ENCODE measurements at places on chromosomes 1 and 21.

DNA sequence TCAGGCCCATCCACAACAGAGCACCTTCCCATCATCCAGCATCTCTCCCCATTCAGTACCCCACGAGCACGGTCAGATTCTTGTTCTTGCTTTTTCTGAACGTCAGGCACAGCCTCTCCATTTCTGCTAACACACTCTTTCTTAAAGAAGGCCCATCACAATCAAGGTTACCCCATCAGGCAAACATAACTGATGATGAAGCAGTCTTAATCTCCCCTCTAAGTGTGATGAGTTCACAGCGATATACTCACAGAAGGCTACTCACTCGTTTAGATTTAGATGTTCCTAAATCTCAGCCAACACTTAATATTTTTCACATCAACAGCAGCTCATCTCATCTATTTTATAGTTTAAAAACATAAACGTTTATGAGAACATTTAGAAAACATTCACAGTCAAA lies 75.6 kb downstream of the ADSS2 start:
- no peak for DNase-seq

- DNase-seq: no peak
Observed at GRCh38 chr1:230861489-230861888, 6.8 kb downstream of the C1orf198 start.

GRCh38 chr1:185861630-185862029 lies 127.4 kb downstream of the HMCN1 start:
- no peak for DNase-seq

- DNase-seq: no peak
Observed at GRCh38 chr1:89085781-89086180, 20.8 kb upstream of the GBP1 start.

GRCh38 chr1:226986496-226987178 lies 46.5 kb downstream of the COQ8A start:
- no peak for DNase-seq

DNA sequence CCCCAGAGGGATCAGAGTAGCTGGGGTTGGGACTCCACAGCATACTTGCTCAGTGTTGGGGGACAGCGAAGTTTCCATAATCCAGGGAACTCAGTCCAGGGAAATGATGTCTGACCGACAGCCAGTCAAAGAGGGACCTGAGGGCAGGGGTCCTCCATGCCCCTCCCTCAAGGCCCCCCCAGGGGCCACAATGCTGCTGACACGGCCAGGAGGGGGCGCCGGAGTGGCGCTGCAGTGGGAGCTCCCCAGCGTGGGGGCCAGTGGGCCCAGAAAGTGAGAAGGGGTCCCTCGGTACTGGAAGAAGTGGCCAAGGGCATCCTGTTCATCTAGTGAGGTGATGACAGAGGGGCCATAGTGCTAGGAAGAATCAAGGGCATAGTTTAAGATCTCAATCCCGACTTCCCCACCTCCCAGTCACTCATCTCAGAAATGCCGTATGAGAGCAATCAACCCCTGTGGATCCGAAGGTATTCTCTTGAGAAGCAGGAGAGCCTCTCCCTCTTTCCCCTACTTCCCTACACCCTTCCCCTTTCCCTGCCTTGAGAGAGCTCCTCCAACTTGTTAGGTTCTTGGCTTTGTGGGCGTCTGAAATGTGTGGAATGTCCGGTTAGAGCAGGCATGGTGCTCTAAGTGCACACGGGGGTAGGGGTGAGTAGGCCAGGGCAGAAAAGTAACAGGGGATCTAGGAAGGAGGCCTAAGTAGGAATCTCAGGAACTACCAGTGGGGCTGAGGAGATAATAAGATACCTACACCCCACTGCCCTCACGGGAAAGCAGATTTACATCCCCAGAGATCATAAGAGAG lies 4.1 kb downstream of the NUDT17 start:
- DNase-seq: peak; percentile 72

GRCh38 chr1:64894438-64895196 lies 71.7 kb downstream of the JAK1 start:
- no peak for DNase-seq

DNA sequence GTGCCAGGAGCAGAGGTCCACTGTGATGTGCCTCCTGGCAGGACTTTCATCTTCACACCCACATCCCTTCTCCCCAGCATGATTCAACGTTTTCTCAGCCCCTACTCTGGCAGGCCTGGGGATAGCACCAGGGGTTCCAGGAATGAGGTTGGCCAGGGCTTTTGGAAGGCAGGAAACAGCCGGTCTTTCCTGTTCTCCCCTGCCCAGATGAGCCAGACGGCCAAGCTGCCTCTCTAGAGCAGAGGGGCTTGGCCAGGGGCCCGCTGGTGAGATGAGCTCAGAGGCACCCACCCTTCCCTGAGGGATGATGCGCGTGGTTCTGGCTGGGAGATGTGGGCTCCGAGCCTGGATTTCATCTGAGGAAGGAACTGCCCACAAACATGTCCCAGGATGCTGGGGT lies 4.3 kb upstream of the MFAP2 start:
- peak; percentile 94 for DNase-seq

- peak; percentile 95 for DNase-seq
Observed at GRCh38 chr21:25607151-25608043, at the start of gene MRPL39. Gene MRPL39 (minus strand): TSS chr21:25607481. CDS start chr21:25607475, 6 bp downstream.

DNA sequence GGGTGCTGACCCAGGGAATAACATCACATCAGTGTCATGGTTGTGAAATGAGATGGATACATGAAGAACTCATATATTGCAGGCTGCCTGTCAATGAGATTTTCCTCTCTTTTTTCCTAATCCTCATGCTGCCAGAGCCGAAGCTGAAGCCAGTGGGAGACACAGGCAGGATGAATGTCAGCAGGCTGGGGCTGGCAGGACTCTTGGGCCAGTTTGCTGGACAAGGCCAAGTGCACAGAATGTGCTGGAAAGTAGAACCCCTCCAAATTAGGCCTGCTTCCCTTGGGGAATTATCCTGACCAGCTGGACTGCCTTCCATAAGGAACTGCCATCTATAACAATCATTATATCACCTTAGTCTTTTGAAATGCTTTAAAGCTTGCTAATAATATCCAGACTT lies 31.4 kb downstream of the SLC44A3 start:
- DNase-seq: no peak

- no peak for DNase-seq
Observed at GRCh38 chr1:157819215-157819614, 705 bp downstream of the FCRL1 start.

DNA sequence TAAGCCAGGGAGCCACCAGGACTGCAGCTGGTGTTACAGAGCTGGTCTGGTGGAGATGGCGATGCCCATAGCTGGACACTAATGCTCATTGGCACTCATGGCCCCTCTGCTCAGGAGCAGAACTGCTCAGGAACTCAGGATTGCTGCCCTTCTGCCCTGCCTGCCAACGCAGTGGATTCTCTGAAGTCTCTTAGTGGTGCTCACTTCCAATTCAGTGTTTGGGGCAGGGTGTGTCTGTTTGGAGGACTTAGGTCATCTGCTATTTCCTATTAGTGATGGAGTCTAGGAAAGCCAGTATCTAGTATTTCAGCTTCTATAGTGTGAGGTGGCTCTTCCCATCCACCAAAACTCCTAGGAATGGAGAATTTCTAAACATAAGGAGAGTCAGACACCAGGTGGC lies 29.1 kb downstream of the S100A10 start:
- no peak for DNase-seq

DNA sequence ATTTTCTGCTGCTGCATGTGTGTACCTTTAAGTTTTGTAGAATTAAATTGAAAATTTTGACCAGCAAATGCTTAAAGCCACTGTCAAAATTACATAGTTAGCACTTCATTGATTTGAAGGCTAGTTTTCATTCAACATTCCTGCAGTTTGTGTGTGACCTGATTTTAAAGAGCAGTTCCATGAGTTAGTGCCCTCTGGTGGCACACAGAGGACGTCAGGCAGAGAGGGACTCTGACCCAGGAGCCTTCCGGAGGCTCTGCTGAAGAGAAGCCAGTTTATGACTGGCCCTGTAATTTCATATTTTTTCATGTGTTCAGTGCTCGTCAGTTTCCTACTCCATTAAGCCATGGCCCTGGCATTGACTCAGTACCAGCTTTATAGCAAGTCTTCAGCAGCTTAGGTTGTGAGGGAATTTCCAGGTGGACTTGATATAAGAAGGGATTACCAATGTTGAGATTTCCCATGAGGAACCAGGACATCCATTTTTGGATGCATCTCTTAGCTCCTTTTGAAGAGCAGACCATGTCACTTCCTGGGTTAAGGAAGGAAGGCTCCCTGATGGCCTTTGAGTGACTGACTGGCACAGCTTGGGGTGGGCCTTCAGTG lies 104.7 kb downstream of the CAMTA1 start:
- peak; percentile 75 for DNase-seq

- DNase-seq: no peak
Observed at GRCh38 chr1:51473331-51474115, 45.5 kb downstream of the EPS15 start.

DNA sequence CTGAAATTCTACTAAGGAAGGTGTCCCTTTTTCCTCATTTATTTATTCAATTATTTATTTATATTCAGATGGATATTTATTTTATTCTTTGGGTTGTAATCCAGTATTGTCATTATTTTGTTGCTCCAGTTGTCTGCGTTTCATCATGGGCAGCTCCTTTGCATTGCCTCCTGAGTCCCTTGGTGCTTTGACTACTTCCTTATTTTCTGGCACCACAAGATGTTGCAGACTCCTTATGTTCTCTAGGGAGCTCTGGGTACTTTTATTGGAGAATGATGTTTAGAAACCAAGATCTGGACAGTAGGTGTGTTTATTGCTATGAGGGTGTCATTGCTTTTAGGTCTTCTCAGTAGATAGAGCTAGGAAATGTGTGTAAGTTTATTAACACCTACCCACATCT lies 59.9 kb upstream of the ERRFI1 start:
- DNase-seq: no peak

Measured in islet precursor cell (in vitro differentiated cells).